ENCODE measurements at places on chromosomes 5 and 9.

DNA sequence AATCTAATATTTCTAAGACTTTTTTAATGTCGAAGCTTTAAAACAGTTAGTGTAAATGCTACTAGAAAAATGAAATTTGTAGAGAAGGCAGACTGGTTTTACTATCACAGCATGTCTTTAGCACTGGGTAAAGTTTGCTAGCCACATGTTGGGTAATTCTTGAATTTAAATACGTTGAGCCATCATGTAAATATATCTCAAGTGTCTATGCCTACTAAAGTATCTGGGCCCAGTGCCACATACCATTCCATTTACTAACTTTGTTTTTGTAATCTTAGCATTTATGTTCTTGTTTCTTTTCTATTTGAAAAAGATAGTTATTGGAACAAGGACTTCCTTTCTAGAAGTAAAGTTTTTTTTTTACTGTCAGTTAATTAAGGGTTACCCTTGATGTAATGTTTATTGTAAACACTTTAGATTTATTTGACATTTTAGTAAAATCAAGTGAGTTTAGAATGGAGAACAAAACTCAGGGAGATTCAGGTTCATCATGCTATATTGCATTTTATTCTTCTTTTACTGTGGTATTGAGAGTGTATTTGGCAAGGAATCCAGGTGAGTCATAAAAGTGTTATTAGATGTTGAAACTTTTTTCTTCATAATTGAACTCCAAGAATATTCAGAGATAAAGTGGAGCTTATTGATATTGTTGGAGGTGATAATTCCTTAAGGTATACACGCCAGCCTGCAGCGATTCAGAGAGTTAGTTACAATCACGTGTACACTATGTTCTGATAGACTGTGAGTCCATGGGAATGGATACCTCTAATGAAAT lies 182.4 kb downstream of the CCDC171 start:
- DNase-seq: no peak

DNA sequence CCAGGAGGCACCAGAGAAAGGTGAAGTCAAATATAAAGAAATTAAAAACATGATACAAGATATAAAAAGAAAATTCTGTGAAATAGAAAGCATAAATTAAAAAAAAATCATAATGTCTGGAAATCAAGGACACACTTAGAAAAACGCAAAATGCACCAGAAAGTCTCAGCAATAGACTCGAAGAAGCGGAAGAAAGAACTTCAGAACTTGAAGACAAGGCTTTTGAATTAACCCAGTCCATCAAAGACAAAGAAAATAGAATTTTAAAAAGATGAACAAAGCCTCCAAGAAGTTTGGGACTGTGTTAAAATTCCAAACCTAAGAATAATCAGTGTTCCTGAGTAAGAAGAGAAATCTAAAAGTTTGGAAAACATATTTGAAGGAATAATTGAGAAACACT lies 168.3 kb downstream of the PRR16 start:
- DNase-seq: no peak

GRCh38 chr5:96902876-96903275 lies 26.6 kb downstream of the ERAP2 start:
- no peak for DNase-seq

GRCh38 chr9:124012368-124013301 lies 1.1 kb downstream of the LHX2 start:
- no peak for DNase-seq
